ENCODE measurements at places on chromosomes 5 and 9.
A peak's percentile ranks its signal among the peaks of the same experiment; 100 is the strongest.

- peak; percentile 66 for DNase-seq
Measured at GRCh38 chr5:178232124-178232919, at the start of gene PHYKPL. Gene PHYKPL, minus strand, starts transcription at chr5:178232802. Its CDS starts 252 bp downstream, at chr5:178232550.

DNA sequence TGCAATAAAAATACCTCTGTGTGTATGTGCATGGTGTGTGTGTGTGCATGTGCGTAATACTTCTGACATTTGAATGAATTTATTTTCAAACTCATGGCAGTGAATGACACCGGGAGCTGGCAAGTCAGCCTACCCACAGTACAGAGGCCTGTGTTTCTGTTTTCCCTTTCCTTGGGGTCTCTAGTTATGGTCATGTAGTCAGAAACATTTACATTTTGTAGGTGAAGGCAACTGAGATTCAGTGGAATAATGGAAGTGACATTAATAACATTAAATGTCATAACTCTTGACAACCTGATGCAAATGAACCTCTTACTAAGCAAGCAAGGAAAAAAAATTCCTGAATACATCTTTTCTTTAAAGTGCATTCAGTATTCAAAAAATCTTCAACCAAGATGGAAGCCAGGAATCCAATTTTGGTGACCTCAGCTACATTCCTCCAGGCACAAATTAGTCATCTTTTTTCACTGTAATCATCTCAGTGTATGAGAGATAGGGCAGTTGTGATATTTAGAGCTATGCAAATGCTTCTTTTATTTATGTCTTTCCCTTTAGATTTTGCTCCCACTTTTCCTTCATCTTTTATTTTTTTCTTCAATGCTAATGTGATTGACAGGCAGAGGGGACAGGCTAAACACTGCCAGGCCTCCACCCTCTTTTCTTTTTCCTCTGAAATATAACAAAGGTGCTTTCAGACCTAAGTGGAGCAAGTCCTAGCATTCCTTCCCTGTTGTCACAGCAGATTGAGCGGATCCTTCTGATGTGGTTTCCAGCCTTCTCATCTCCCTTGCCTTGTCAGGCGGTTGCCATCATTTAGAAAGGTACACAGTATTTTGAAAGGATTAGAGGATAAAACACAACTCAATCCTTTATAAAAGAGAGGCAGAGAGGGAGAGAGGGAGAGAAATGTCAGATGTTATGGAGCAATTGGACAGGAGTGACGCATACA lies 569.8 kb upstream of the ADAMTS16 start:
- no peak for DNase-seq

DNA sequence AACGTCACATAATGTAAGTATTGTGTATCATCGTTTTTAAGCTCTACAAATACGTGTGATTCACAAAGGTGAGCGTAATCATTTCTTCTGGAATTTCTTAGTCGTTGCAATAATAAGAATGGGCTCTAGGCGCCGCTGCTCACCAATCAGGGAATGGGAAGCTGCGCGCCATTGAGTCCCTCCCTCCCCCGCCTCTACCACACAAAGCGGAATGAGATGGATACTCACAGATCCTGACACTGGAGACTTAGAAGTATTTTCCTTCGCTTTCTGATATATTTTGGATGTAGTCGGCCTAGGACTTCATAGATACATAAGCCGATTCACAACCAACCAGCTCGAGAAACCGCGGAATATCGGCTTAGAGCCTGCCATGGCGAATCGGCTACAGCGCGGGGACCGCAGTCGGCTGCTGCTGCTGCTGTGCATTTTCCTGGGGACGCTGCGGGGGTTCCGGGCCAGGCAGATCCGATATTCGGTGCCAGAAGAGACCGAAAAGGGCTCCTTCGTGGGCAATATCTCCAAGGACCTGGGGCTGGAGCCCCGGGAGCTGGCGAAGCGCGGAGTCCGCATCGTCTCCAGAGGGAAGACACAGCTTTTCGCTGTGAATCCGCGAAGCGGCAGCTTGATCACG lies at the start of gene PCDHGA11:
TSS of gene PCDHGA11 (plus strand) at position 197 of the 634 bp plus-strand sequence. CDS start at position 374, 177 bp downstream.
- DNase-seq, result peak; percentile 33

DNA sequence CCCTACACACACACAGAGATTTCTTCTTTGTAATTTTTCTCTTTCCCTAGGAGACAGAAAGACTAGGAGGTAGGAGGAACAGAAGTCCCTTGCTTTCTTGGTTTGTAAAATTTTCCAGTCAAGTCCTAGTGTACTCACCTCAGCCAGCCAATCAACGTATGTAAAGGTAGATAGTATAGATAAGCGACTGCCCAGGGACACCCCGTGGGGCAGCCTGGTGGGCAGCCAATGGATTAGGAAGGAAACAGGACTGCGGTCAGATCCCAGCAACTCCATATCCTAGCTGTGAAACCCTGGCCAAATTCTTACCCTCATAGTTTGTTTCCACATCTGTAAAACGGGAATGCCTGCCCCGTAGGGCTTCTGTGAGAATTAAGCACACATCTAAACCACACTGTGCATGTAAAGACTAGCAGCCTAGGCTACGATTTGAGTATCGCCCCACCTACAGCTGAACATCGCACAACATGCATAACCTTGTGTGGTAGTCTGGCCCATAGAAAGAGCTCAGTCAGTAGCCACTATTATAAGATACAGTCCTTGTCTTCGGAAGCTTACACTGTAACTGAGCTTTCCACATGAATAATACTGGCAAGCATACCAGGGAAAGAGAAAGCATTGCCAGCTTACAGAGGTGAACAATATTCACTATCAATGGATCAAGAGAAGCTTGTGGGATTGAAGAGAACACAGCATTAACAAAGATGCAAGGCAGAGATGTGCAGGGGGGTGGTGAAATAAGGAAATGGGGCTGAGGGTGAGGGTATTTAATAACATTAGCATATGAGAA lies 353.4 kb upstream of the PANK3 start:
- DNase-seq, result no peak

- DNase-seq, result no peak
Measured at GRCh38 chr5:153543959-153544470, 53.5 kb downstream of the GRIA1 start.

GRCh38 chr5:81893961-81894360 lies 77.9 kb upstream of the ATG10 start:
- peak; percentile 16 for DNase-seq

DNA sequence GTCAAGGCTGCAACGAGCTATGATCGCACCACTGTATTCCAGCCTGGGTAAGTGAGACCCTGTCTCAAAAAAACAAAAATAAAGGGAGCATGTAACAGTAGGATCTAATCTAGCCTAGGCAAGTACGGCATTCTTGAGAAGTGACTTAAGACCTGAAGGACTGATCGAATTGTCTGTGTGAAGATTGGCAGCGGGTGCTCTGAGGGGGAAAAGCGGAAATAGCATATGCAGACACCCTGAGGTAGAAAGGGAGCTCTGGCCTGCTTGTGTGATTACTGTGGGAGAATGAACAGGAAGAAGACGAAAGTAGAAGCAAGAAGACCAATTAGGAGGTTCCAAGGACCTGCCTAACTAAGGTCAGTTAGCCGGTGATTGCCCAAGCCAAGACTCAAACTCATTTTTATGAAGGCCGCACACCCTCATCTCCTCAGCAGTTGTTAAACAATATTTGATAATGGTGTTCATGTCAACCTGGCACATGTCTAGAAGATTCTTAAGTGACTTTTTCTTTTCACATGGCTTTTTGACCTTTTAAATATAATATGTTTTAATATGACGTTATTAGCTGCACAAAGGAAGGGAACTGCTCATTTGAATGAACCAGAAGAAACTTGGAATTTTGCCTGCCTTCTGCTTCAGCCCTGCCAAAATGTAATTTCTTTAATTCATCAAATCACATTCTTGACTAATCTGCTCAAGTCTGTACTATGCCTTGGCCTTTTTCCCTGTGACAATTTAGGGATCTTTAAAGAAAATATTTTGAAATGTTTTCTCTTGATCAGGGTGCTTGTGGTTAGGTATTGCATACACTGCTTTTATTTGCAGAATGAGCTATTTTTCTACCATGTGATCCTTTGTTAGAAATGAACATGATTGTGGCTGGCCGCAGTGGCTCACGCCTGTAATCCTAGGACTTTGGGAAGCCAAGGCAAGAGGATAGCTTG lies 289.2 kb upstream of the DMRT1 start:
- DNase-seq, result no peak

DNA sequence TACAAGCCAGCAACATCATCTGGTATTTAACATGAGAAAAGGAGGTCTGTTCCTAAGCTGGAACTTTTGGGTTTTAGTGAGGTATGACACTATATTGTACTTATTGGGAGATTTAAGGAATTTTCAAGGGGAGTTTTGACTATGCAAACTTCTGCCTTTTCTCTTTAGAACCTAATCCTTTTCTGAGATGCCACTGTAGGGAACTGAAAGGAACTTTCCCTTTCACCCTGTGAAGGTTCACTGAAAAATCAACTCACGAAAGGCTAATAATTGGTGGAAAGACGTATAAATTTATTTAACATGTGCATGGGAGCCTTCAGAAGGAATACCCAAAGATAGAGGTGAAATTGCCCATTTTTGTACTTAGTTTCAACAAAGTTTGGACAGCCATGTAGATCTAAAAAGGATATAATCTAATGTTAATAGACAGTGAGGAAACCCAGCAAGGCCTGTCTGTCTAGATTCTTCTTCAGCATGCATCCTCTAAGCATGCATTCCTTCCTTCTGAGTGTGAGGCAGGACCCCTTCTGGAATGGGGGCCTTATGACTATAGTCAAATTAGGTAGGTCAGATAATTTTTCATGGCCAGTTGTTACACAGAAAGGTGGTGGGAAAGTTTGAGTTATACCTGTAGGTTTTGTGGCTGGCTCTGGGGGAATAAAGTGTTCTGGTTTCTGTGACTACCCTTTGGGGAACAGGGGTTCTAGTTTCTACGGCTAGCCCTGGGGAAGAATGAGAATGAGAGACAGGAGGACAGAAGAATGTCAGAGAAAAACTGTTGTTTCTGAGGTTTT lies 200.3 kb downstream of the C9orf152 start:
- no peak for DNase-seq

DNA sequence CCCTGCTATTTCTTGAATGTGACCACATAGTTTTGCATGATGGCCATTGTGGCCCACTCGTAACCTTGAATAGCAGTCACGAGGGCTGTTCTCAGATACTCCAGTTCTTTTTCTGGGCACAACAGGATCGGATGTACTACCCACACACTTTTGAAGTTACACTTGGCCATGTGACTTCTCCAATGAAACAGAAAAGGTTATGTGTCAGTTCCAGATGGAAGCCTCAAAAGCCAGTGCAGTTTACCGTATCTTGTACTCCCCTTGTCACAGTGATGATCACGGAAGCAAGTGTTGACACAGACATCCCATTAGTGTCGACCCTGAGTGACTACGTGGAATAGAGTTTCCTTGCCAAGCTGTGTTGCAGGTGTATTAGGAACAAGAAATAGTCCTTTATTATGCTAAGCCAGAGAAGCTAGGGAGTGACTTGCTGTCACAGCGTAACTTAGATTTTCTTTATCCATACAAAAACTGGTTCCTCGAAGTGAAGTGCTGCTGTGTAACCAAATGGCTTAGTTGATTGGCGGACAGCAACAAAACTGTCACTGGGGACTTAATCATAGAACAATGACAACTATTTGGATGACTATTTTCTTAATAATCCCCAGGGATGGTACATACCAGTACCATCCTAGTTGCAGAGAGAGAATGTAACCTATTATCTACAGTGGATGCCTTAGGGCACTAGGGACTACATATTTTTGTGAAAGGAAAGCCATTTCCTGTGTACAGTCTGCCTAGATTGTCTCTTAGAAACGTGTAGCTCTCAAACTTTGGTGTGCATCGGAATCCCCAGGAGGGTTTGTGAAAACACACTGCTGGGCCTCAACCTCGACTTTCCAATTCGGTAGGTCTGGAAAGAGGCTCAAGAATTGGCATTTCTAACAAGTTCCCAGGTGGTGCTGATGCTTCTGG lies 90.1 kb upstream of the DMRT1 start:
- DNase-seq, result peak; percentile 39

DNA sequence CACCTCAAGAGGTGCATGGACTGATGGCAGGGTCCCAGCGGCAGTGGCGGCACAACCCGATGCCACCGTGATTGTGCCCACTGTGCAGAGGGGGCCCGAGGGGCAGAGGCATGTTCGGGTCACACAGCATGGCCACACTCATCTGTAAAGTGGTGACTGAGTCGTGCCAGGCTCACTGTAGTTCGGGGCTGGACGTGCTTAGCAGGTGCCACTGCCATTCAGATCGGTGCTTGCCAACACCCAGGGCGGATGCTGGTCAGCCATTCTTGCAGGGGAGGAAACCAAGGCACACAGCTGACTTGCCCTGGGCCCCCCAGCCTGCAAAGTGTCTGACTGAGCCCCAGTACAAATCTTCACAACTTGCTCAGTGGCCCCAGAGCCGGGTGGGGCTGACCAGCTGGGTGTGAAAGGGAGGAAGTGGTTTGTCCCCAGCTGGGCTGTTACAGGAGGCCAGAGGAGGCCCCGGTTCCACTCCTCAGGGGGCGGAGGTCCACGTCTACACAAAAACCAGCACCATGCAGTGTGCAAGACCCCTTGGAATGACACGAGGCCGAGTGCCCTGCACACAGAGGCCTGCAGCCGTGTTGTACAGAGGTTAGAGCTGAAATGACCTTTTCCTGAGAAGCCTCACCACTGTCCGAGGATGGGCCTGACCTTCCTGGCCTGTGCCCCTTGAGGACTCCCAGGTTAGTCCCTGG lies 17.9 kb downstream of the FGD3 start:
- peak; percentile 49 for DNase-seq

DNA sequence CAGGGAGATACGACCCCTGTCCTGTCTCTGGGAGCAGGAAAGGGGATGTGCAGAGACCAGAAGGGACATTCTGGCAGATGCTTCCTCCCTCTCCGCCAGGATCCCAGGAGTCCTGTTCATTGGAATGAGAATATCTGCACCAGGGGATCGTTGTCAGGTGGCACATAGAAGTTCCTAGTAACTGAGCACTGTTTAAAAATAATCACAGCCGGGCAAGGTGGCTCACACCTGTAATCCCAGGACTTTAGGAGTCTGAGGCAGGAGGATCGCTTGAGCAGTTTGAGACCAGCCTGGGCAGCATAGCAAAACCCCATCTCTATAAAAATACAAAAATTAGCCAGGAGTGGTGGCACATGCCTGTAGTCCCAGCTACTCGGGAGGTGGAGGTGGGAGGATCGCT lies 12.3 kb downstream of the SARDH start:
- no peak for DNase-seq

- DNase-seq, result no peak
Measured at GRCh38 chr5:27316271-27316650, 277.9 kb upstream of the CDH9 start.

DNA sequence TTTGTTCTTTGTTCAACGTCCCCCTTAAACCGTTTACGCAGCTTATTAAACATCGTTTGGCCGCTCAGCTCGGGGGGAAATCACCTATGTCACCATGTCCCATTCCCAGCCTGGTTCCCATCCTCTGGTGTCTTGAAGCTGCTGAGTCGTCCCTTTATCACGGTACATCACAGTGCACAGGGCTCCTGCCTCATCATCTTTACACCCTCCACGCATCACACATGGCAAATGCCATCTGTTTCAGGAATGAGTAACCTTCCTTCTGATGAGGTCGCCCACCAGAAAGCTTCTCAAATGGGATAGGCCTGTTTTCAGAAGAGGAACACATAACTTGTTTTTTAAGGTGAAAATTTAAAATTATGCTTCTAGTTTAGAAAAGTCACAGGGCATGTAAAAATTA lies 7.9 kb upstream of the LHX6 start:
- no peak for DNase-seq

All from KBM-7 (cell line).